ENCODE measurements at places on chromosomes 4 and X.

- no peaks in the 10 kb centered on the region for H3K36me3 ChIP-seq
- H3K4me1 ChIP-seq: no peaks in the 10 kb centered on the region
- H3K4me3 ChIP-seq: no peak overlapping the region
- DNase-seq: no peak
Observed at GRCh38 chrX:18825375-18825774, 117.9 kb downstream of the PPEF1 start.

GRCh38 chr4:37914539-37914938 is 23.7 kb downstream of the TBC1D1 start:
- H3K4me1 ChIP-seq: no peaks in the 10 kb centered on the region
- DNase-seq: no peak
- H3K27ac ChIP-seq: no peak overlapping the region
- no peak overlapping the region for H3K4me3 ChIP-seq
- peaks cover 34% of the 10 kb centered on the region for H3K27me3 ChIP-seq

DNA sequence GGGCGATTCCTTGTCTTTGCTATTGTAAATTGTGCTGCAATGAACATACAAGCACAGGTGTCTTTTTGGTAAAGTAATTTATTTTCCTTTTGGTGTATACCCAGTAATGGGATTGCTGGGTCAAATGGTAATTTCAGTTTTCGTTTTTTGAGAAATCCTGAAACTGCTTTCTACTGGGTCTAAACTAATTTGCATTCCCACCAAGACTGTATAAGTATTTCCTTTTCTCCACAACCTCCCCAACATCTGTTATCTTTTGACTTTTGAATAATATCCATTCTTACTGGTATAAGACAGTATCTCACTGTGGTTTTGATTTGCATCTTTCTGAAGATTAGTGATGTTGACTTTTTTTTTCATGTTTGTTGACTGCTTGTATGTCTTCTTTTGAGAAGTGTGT is 2506.0 kb downstream of the PCDH7 start:
- no peak for DNase-seq
- no peak overlapping the region for H3K27ac ChIP-seq
- H3K36me3 ChIP-seq: no peaks in the 10 kb centered on the region
- H3K4me3 ChIP-seq: no peak overlapping the region
- H3K4me1 ChIP-seq: no peaks in the 10 kb centered on the region
- H3K27me3 ChIP-seq: no peaks in the 10 kb centered on the region

- no peaks in the 10 kb centered on the region for H3K36me3 ChIP-seq
- no peak overlapping the region for H3K27ac ChIP-seq
- H3K4me3 ChIP-seq: no peak overlapping the region
- no peak for DNase-seq
- no peaks in the 10 kb centered on the region for H3K4me1 ChIP-seq
- no peaks in the 10 kb centered on the region for H3K27me3 ChIP-seq
Observed at GRCh38 chrX:5057786-5058185, 1170.9 kb downstream of the NLGN4X start.

- no peaks in the 10 kb centered on the region for H3K27me3 ChIP-seq
- peaks cover 2% of the 10 kb centered on the region for H3K4me1 ChIP-seq
- H3K27ac ChIP-seq: peak overlapping the region; percentile 82
- H3K36me3 ChIP-seq: peaks cover 20% of the 10 kb centered on the region
Observed at GRCh38 chrX:102599951-102600579, 750 bp downstream of the ARMCX5 start.

All from mesenchymal stem cell (in vitro differentiated cells and primary cell).